ENCODE measurements at places on chromosomes 3 and 15.

DNA sequence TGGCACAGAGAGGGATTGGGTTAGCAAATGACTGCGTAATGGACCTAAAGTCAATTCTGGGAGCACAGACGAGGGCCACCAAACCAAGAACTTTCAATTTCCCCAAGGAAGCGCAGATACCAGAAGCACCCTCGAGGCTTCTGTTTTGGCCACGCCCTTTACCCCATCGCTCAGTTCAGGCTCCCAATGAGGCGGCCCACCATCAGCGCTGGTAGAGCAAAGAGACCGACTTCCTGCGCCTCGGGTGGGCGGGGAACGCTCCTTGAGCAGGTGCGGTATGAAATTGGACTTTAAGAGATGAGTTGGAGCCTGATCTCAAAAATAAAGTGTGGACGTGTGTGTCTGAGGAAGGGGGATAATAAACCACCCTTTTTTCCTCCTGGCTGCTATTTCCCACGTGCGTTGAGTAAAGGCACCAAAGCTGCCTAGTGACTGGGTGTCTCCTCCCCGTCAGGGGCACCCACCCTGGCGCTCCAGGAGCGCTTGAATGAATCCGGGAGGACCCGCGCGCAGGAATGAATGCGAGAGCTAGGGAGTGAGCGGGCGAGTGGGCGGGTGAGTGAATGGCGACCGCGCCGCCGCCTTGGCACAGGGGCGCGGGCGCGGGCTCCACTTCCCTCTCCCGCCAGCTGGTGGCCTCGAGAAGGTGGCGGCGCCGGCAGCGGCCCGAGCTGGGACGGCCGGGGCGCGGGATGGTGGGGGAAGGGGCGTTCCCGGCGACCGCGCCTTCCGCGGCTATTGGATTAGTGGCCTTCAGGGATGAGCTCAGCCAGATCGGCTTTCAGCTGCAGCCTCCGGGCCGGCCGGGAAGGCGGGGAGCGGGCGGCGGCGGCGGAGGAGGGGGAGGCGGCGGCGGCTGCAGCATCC lies at the start of gene SPSB4:
Gene SPSB4 (plus strand): TSS at position 772 of the 867 bp plus-strand sequence. CDS start 14,758 bp downstream, outside the sequence.
- peak; percentile 22 for DNase-seq

- no peak for DNase-seq
These were observed 18.5 kb downstream of the ATP8B4 start for GRCh38 chr15:50100486-50100885.

DNA sequence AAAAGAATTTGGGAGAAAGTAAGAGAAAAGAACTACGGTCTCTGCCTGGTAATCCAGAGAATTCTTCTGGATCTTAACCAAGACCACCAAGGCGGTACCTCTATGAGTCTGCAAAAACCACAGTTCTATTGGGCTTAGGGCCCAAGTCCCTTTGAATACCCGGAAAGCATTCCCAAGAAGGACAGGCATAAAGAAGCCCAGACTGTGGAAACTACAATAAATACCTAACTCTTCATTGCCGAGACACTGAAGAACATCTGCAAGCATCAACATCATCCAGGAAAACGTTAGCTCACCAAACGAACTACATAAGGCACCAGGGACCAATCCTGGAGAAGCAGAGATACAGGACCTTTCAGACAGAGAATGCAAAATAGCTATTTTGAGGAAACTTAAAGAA lies 162.3 kb upstream of the TMC3 start:
- no peak for DNase-seq

DNA sequence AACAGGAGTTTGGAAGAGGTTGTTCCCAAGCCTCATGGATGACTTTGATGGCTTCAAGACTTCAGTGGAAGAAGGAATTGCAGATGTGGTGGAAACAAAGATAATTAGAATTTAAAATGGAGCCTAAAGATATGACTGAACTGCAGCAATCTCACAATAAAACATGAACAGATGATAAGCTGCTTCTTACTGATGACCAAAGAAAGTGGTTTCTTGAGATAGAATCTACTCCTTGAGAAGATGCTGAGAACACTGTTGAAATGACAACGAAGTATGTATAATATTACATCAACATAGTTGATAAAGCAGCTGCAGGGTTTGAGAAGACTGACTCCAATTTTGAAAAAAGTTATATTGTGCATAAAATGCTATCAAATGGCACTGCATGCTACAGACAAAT lies 21.2 kb downstream of the MYO9A start:
- no peak for DNase-seq

- DNase-seq = no peak
These were observed 9.8 kb downstream of the ISG20 start for GRCh38 chr15:88648357-88649214.

DNA sequence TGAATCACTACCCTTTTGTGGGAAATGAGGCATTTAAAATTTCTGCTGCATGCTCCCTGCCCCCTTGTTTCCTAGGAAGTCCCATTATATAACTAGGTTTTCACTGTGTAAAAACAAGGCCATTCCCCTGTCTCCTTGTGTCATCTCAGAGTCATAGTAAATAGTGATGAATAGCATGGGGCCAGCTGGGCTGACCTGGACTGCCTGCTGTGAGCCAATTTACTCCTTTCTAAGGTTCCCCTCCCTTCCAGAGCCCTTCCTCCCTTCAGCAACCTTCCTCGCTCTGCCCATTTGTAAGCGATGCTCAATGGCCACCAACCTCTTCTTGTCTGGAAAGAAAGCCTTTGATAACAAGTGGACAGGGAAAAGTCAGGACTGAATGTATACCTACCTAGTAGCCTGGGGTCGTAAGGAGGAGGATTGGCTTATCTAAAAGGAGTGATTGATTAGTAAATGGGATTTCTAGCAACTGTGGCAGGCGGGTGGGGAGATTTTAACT lies 11.7 kb downstream of the ITGA11 start:
- no peak for DNase-seq

DNA sequence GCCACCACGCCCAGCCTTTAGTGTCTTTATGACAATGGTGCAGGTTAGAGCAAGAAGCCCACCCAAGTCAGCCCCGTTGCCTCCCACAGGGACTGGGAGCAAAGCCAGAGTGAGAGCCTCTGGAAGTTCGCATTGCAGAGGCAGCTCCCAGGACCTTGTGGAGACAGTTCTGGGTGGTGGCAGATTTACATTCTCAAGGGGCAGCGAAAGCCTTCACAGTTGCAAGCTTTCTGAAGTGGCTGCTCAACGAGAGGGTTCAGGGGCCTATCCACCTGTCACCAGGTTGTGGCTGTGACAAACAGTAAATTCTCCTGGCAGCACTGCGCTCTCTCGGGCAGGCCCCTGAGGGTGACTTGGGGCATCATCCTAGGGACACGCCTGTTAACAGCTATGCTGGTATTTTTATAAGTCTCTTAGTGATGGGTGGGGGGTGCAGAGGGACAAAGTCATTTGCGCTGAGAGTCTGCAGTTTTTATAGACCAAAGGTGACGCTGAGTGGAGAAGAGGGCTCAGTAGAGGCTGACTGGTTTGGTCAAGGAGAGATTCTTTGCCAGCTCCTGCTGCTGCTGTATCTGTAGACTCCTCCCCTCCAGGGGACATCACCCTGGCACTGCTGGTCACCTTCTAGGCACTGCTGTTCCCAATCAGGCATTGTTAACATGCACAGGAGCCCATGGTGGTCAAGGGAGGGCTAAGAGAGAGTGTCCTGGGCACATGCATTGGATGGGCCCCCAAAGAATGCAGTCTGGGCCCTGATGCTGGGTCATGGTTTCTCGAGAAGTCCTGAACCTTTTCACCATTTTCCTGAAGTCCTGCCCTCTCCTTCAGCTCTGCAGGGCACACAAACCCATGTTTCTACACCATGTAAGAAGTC lies 57.5 kb upstream of the KLF13 start:
- no peak for DNase-seq

GRCh38 chr15:97652041-97652440 lies 308.5 kb upstream of the ARRDC4 start:
- DNase-seq = no peak

DNA sequence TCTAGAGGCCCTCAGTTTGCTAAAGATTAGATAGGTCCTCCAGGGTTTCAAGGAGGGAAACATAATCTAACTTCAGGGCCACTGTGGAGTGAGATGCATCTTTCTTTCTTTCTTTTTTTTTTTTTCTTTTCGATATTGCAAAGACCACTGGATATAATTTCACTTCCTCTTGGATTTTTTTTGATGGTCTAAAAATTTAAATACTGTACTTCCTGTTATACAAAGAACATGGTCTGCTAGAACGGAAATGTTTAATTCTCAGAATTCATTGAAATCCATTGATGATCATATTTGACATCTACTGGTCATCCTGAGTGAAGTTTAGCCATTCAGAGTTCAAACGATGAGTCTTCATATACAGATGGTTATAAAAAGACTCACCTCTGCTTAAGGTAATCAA lies 808.8 kb upstream of the LMCD1 start:
- no peak for DNase-seq

GRCh38 chr3:1190569-1190968 lies 97.7 kb downstream of the CNTN6 start:
- DNase-seq = no peak

DNA sequence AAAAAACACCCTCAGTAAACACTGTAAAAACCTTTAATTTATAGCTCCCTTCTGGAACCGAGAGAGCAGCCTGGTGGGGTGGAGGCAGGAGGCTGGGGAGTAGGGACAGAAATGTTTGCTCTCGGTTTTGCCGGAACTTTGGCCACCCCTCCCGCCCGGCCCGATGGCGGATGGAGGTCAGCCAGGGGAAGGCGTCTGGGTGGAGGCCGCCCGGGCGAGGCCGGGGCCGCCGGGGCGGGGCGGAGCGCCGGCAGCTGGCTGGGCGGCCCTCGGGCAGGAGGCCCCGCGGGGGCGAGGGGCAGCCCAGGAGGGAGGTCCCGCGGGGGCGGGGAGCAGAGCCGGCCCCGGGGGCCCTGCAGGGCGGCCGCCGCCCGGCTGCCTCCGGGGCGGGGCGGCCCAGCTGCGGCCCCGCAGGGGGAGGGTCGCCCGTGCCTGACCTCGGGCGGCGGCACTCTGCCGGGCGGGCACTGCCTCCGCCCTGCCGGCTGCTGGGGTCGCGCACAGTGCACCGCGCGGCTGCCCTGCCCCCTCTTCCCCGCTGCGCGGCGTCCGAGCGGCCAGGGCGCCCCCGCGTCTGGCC lies 829 bp upstream of the SKIL start:
- peak; percentile 51 for DNase-seq

Measured in NCI-H1092 (cell line).